Naive thymus-derived CD8-positive, alpha-beta T cell (primary cell): ENCODE measurements at places on chromosomes 6 and 20. TPM values are rescaled to one million over a fixed set of nuclear protein-coding genes. Genes with fewer than 3 reads are reported as not detected.

EEF1A2 gene
- total RNA-seq: 0.18 TPM

DNA sequence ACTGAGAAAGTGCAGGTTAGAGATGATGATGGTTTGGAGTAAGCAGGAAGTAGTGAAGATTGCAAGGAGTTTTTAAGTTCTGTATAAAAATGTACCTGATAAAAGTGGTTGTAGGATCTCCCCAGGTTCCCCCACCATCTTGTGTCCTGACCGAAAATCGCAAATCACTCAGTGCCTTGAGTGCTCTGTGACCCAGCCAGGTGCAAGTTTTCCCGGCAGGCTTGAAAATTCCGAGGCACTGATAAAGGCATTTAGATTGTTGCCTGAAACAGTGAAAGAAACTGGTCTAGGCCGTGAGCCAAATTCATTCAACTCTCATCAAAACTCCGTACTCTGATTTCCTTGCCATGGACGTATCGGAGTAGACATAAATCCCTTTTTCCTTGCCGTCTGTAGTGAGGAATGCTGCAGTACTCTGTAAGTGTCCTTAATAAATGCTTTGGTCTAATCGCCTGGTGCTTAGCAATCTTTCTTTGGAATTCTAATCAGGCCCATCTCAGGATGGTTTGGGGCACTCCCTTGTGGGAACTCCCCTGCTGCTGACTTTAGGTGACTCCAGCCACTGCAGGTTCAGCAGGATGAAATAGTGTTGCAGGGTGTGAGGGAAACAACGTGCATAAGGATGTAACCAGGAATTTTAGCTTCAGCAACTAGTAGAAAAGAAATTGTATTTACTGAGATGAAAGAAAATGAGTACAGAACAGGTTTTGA lies 1199.8 kb upstream of the MAP3K7 start:
- H3K4me1 ChIP-seq: no peaks in the 10 kb centered on the region
- no peak overlapping the region for H3K27ac ChIP-seq
- DNase-seq: no peak

GRCh38 chr6:134610411-134610810 lies 292.5 kb upstream of the SGK1 start:
- no peaks in the 10 kb centered on the region for H3K27me3 ChIP-seq
- H3K4me1 ChIP-seq: no peaks in the 10 kb centered on the region
- no peak for DNase-seq
- no peak overlapping the region for H3K4me3 ChIP-seq

- peaks cover 69% of the 10 kb centered on the region for H3K36me3 ChIP-seq
- no peaks in the 10 kb centered on the region for H3K4me1 ChIP-seq
- no peak overlapping the region for H3K4me3 ChIP-seq
- H3K27ac ChIP-seq: no peak overlapping the region
- DNase-seq: no peak
Observed at GRCh38 chr6:145929037-145929633, 35.0 kb downstream of the SHPRH start.

DNA sequence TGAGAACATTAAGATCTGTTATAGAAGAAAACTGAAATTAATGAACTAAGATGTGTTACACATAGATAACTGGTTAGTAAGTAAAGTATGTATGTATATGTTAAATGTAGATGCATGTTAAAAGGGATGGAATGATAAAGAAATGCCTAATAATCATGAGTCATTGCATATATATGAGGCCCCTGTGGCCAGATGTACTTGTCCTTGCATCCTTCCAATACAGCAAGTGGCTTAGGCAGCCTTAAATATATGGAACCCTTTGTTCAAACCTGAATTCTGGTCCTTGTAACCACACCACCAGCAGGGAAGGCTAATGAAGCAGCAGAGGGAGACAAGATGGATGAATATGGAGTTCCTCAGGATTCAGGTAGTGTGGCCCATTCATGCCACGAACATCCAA lies 9.8 kb upstream of the AKAP7 start:
- no peak overlapping the region for H3K27ac ChIP-seq
- no peak overlapping the region for H3K4me3 ChIP-seq
- H3K4me1 ChIP-seq: peaks cover 3% of the 10 kb centered on the region
- no peaks in the 10 kb centered on the region for H3K36me3 ChIP-seq
- no peaks in the 10 kb centered on the region for H3K27me3 ChIP-seq

DNA sequence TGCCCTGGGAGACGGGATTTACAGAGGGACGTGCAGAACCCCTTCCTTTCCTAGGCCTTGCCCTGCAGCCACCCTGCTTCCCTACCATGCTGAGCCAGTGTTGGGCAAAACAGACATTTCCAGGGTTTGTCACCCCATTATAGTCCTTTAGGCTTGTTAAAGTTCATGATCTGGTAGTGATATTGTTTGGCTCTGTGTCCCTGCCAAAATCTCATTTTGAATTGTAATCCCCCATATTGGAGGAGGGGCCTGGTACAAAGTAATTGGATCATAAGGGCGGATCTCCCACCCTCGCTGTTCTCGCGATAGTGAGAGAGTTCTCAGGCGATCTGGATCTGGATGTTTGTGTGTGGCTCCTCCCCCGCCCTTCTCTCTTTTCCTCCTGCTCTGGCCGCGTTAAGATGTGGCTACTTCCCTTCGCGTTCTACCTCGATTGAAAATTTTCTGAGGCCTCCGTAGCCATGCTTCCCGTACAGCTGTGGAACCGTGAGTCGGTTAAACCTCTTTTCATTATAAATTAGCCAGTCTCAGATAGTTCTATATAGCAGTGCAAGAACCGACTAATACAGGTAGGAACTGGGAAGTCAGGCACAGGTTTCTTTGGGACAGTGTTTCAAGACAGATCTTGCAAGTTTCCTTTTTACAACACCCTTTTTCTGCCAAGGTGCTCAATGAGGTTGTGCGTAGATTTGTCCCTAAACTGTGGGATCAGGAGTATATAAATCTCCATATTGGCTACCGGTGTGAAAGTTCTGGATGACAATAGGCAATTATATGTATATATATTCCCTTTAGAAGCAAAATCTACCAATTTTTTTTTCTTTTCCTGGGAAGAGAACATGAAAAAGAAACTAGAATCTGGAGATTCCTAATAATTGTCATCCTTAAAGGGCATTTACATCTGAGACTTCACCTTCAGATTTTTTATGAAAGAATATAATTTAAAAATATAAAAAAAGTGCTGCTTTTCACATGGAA lies 152.1 kb downstream of the SAMD5 start:
- no peaks in the 10 kb centered on the region for H3K4me1 ChIP-seq
- no peak overlapping the region for H3K4me3 ChIP-seq
- no peaks in the 10 kb centered on the region for H3K36me3 ChIP-seq
